H9 (cell line): ENCODE measurements at places on chromosomes 1 and 21.

DNA sequence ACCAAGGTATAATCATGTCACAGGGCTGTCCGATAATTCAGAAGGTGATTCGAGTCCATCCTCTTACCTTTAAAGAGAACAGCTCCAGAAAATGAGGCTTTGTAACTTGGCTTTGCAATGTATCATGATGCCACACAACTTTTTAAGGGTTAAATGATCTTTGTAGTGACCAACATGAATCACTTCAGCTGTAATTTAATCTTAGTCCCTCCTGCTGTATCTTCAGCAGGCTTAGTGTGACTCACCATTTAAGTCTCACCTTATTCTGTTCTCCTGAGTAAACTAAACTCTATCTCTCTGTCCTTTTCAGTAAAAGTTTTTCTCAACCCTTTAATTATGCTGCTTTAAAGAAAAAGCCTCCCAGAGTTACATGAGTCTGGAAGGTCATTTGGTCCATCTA lies 1.9 kb upstream of the HIVEP3 start:
- no peak for DNase-seq

DNA sequence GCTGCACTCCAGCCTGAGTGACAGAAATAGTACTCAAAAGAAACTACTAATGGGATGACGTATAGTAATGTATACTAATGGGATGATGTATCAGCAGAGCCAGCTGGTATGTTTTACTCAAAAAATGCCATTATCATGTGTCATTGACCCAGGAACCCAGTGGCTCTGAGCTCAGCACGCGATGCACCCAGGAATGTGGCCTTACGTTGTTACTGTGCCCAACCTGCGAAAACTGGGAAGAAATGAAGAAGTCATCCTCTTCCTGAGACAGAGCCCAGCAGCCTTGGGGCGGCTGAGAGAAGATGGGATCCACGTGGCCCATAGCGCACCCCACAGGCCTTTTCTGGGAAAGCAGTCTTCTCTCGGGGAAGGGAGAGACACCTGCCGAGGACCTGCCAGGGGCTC lies 8.8 kb downstream of the UBE2J2 start:
- peak; percentile 70 for DNase-seq

- DNase-seq = no peak
Measured at GRCh38 chr1:202281316-202282024, 60.3 kb downstream of the UBE2T start.

DNA sequence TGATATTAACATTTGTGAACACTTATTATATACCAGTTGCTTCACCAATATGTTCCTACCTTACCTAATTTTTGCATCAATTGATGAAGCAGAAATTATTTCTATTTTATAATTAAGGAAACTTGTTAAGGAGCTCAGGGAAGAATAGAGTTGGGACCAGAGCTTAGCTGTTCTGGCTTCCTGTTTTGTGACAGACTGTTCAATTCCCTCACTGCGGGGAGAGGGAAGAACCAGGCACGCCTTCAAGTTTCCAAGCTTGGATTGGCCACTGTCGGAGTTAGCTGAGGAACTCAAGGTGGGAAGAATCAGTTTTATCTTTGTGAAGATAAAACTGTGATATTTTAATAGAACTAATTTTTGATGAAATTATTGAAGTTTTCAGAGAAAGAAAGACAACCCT lies 142.3 kb upstream of the LMO4 start:
- DNase-seq = no peak

- no peak for DNase-seq
Measured at GRCh38 chr1:237227476-237227875, 185.5 kb downstream of the RYR2 start.

DNA sequence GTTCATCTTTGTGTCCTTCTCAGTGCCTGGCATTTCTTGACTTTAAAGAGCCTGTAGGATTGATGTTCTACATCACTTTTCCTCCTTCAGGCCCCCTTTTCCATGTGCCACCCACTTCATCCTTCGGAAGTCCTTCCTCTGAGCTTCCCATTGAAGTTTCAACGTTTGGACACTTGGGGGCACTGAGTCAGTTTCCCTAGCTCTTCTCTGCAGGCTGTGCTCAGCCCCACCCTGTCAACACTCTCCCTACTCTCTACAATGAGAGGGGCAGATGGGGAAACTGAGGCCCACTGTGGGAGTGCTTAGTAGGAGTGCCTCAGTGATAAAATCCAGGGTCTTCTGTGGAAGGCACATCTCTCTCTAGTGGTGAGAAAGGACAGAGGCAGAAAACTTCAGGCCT lies 11.9 kb downstream of the KCNJ10 start:
- no peak for DNase-seq

DNA sequence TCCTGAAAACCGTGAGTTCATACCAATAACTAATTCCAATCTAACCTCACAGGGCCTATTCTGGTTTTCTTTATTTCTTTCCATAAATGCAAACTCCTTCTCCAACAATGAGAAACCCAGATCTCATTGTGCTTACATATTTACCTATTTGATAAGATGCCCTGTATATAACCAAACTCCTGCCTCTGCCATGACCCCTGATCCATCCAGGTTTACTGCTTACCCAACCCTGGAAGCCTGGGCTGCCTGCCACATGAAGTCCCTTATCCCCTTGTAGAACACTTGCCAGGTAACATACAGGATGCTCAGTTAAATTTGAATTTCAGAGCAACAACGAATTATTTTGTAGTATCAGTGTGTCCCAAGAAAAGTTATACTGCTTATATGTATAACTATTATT lies 766.1 kb downstream of the LTN1 start:
- DNase-seq = no peak
